ENCODE measurements at places on chromosomes 12 and 14.

DNA sequence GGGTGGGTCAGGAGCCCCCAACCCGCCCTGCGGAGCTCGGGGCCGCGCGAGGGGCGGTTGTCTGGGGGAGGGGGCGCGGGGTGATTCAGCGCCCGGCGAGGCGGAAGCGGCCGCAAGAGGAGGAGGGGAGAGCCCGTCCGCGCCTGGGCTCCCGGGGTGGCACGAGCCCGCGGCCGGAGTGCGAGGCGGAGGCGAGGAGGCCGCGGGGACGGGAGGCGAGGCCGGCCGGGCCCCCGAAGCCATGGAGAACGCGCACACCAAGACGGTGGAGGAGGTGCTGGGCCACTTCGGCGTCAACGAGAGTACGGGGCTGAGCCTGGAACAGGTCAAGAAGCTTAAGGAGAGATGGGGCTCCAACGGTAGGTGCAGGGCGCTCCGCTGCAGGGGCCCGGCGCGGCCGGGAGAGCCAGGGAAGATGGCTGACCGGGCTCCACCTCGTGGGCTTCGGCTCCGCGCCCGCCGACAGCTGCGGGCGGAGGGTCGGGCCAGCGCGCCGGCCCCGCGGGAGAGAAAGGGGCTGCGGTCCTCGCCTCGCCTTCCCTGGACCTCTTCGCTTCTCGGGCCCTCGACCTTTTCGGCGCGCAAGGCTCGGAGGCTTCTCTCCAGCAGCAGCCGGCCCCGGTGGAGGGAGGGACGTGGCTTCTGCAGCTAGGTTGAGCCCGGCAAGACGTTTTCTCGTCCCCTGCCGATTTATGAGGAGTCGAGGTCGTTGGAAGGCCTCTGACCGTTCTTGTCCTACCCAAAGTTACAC lies 677 bp downstream of the ATP2A2 start:
- no peaks in the 10 kb centered on the region for H3K27me3 ChIP-seq
- H3K27ac ChIP-seq, result peak overlapping the region; percentile 84
- peak overlapping the region; percentile 86 for H3K4me3 ChIP-seq
- peaks cover 46% of the 10 kb centered on the region for H3K36me3 ChIP-seq

GRCh38 chr14:54342806-54343205 lies 54.0 kb upstream of the CDKN3 start:
- no peak overlapping the region for H3K4me3 ChIP-seq
- DNase-seq, result no peak
- H3K36me3 ChIP-seq, result no peaks in the 10 kb centered on the region
- no peaks in the 10 kb centered on the region for H3K27me3 ChIP-seq

- H3K4me1 ChIP-seq, result peaks cover 10% of the 10 kb centered on the region
- peaks cover 46% of the 10 kb centered on the region for H3K27me3 ChIP-seq
- peak overlapping the region; percentile 48 for H3K4me3 ChIP-seq
- DNase-seq, result no peak
- no peak overlapping the region for H3K27ac ChIP-seq
Observed at GRCh38 chr12:51813931-51814310, 34.6 kb downstream of the FIGNL2 start.

DNA sequence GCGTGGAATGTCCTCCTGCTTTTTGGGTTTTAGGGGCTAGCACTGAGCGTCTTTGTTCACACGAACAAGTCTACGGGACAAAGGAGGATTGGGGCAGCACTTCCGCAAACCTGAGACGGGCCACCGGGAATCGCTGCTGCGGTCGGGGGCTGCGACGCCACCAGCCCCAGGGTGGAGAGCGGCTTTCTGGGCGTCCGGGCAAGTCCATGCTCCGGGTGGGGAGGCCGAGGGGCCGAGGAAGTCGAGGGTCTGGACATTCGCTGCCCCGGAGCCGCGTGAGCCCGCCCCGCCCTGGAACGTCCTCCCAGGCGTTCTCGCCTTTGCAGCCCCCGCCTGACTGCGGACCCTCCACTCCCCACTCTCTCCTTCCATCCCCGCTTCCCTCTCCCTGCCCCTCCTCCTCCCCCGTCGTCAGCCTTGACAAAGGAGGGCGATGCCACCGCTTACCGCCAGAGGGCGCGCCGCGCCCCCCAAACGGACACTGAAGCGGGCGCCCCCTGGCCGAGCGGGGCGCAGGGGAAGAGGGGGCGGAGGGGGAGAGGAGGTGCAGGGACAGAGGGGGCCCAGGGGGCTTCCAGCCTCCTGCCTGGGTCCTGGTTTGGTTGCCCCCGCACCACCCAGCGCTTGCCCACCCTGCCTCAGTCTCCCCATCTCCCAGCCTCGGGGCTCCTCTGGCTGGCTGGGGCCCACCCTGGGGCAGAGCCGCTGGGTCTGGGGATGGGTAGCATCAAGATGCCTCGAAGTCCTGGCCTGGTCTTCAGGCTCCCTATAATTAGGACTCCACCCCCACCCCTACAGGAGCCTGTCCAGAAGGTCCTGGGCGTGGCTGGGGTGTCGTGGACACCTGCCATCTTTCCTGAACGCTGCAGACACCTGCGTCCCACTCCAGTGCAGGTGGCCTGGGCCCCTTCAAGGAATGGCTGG lies 39.1 kb upstream of the INF2 start:
- peak; percentile 79 for DNase-seq
- peak overlapping the region; percentile 78 for H3K27ac ChIP-seq

GRCh38 chr12:112844814-112845565 lies 53.4 kb downstream of the RPH3A start:
- no peaks in the 10 kb centered on the region for H3K4me1 ChIP-seq
- H3K27me3 ChIP-seq, result peaks cover 28% of the 10 kb centered on the region
- DNase-seq, result no peak
- H3K36me3 ChIP-seq, result no peaks in the 10 kb centered on the region
- no peak overlapping the region for H3K27ac ChIP-seq
- no peak overlapping the region for H3K4me3 ChIP-seq

DNA sequence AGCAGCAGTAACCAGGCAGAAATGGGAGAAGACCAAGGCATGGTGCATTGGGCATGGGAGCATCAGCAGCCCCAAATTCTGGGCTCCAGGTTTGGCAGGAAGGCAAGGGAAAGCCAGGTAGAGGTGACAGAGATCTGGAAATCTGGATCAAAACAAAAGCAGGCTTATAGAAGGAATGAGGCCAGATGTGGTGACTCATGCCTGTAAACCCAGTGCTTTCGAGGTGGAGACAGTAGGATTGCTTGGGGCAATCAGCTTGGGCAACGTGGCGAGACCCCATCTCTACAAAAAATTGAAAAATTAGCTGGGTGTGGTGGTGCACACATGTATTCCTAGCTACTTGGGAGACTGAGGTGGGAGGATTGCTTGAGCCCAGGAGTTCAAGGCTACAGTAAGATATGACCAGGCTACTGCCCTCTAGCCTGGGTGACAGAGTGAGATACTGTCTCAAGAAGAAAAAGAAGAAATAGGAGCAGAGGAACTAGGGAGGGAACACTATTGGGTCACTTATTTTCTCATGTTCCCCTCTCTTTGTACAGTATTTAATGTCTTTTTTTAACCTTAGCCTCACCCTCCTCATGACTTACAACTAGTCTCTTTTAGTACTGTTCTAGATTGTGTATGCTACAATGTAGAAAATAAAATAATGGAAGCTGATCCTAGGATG lies 25.1 kb downstream of the SLC4A8 start:
- no peaks in the 10 kb centered on the region for H3K4me1 ChIP-seq
- H3K4me3 ChIP-seq, result no peak overlapping the region
- H3K27ac ChIP-seq, result no peak overlapping the region
- H3K36me3 ChIP-seq, result peaks cover 5% of the 10 kb centered on the region

GRCh38 chr12:76002598-76003354 lies 28.8 kb downstream of the PHLDA1 start:
- H3K4me1 ChIP-seq, result no peaks in the 10 kb centered on the region
- H3K36me3 ChIP-seq, result no peaks in the 10 kb centered on the region
- no peak overlapping the region for H3K27ac ChIP-seq
- no peak for DNase-seq
- H3K27me3 ChIP-seq, result peaks cover 9% of the 10 kb centered on the region

GRCh38 chr12:23721268-23721667 lies 228.2 kb downstream of the SOX5 start:
- DNase-seq, result no peak
- H3K36me3 ChIP-seq, result no peaks in the 10 kb centered on the region
- H3K4me1 ChIP-seq, result no peaks in the 10 kb centered on the region
- no peaks in the 10 kb centered on the region for H3K27me3 ChIP-seq
- H3K27ac ChIP-seq, result no peak overlapping the region

DNA sequence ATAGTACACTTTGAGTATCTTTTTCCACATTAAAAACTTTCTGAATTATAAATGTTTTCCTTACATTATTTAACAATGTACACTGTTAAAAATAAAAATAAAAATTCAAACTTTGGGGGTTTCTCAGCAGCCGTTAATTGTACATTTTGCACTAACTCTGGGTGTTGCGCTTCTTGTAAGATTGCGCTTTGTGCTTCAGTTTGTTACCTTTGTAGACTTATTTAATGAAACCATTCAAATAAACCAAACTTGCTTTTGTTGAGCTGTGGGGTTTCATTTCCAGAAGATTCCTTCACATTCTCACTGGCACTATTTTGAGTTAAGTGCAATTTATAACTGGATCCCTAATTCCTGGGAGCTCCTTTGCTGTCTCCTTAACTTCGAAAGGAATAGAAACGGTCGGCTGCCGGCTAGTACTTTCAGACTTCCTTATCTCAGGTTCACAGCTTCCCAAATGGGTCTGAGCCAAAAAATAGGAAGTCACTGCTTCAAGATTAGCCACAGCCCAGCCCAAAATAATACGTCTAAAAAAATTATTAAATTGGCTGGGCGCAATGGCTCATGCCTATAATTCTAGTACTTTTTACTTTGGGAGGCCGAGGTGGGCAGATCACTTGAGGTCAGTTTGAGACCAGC lies 38.2 kb downstream of the RAD52 start:
- H3K36me3 ChIP-seq, result peaks cover 84% of the 10 kb centered on the region
- H3K27me3 ChIP-seq, result no peaks in the 10 kb centered on the region

DNA sequence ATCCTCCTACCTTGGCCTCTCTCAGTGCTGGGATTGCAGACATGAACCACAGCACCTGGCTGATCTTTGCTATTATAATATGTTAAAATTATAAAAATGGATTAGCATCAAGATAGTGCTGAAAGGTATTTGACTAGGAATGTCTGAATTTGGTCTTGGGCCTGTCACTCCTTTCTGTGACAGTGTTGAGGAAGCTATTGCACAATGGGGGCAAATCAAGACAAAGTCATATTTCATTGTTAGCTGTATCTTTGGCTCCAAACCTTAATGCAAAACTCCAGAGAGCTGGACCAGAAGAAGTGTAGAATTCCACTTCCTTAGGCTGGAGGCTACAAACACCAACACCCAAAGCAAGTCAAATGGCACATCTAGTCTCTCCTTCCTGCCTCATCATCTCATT lies 42.2 kb downstream of the ZCRB1 start:
- no peaks in the 10 kb centered on the region for H3K36me3 ChIP-seq
- DNase-seq, result no peak
- peaks cover 7% of the 10 kb centered on the region for H3K4me1 ChIP-seq
- peaks cover 10% of the 10 kb centered on the region for H3K27me3 ChIP-seq
- no peak overlapping the region for H3K27ac ChIP-seq

DNA sequence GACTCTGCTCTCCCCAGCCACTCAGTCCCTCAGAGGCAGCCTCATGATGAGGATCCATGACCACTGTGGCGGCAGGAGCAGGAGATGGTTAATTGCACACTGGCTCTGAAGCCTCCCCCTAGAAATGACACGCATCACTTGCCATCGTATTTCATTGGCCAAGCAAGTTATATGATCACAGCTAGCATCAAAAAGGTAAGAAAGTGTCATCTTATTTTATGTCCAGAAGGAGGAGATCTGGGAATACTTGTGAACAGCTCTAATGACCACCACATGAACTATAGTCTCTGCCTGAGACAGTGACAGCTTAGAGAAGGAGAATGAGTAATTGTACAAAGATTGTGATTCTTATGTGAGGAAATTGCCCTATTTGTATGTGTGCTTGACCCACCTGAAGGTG lies 363.4 kb downstream of the NUAK1 start:
- no peaks in the 10 kb centered on the region for H3K27me3 ChIP-seq
- H3K4me1 ChIP-seq, result no peaks in the 10 kb centered on the region
- no peak for DNase-seq
- no peak overlapping the region for H3K4me3 ChIP-seq
- H3K27ac ChIP-seq, result no peak overlapping the region

DNA sequence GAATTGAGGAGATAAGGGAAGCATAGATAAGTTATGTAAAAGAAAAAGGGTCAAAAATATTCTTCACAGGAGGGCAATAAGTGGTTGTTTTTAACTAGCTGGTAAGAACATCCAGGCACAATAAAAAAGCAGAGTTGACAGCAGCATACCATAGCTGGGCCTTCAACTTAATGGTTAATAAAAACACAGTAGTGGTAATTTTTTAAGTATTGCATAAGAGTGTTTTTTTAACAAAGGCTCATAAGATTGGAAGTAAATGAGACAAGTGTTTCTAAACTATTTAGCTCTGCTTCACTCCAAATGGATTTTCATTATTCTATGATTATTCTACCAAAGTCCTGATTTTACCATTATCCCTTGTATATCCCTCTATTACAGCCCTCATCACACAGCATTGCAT lies 140.1 kb upstream of the TSPAN8 start:
- H3K4me1 ChIP-seq, result no peaks in the 10 kb centered on the region
- H3K27ac ChIP-seq, result no peak overlapping the region
- DNase-seq, result no peak
- H3K27me3 ChIP-seq, result no peaks in the 10 kb centered on the region
- H3K4me3 ChIP-seq, result no peak overlapping the region

DNA sequence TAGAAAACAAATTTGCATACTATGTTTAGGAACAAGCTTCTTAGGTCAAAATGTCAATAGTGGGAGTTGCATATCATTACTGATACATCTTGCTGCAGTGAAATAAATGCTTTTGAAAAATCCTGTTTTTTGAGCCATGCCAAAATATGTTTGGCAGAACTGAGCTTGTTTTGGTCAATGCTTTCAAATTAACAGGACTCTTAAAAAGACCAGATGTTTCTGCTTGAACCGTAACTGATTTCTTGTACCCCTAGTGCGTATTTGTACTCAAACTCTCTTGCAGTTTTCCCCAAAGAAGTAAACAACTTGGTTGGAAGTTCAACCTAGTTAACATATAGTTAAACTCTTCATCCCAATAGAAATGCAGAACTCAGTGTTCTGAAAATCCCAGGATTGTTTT lies 3.4 kb downstream of the TRHDE start:
- DNase-seq, result no peak
- no peak overlapping the region for H3K4me3 ChIP-seq
- peaks cover 39% of the 10 kb centered on the region for H3K27me3 ChIP-seq
- no peak overlapping the region for H3K27ac ChIP-seq
- H3K4me1 ChIP-seq, result peaks cover 6% of the 10 kb centered on the region

GRCh38 chr12:102120886-102121285 lies 903 bp downstream of the PARPBP start:
- H3K4me3 ChIP-seq, result peak overlapping the region; percentile 95
- no peaks in the 10 kb centered on the region for H3K27me3 ChIP-seq
- DNase-seq, result no peak
- H3K27ac ChIP-seq, result peak overlapping the region; percentile 6

GRCh38 chr12:1962051-1963020 lies 41.9 kb downstream of the DCP1B start:
- no peak overlapping the region for H3K4me3 ChIP-seq
- H3K36me3 ChIP-seq, result peaks cover 66% of the 10 kb centered on the region
- DNase-seq, result no peak
- no peak overlapping the region for H3K27ac ChIP-seq

DNA sequence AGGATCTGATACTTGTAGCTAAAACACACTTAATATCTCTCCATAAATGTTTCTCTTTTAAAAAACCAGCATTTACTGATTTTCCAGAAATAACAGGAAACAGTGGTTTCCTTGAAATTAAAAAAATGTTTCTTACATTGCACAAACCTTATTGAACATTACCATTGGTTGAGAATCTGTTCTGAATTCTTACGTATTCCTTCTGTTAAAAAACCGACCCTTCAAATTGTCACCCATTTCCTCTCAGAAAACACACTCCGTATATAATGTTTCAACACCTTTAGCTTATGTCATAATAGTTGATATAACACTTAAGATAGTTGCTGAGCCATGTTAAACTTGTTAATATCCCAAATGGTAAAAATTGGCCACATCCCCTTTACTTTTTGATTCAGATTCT lies 51.2 kb downstream of the MSRB3 start:
- H3K4me3 ChIP-seq, result no peak overlapping the region
- no peaks in the 10 kb centered on the region for H3K36me3 ChIP-seq
- H3K4me1 ChIP-seq, result no peaks in the 10 kb centered on the region
- H3K27ac ChIP-seq, result no peak overlapping the region

Measured in activated B cell treated with CpG ODN at 0.5 μM for 24 hours (primary cell).